ENCODE measurements at places on chromosomes 2 and 18.

DNA sequence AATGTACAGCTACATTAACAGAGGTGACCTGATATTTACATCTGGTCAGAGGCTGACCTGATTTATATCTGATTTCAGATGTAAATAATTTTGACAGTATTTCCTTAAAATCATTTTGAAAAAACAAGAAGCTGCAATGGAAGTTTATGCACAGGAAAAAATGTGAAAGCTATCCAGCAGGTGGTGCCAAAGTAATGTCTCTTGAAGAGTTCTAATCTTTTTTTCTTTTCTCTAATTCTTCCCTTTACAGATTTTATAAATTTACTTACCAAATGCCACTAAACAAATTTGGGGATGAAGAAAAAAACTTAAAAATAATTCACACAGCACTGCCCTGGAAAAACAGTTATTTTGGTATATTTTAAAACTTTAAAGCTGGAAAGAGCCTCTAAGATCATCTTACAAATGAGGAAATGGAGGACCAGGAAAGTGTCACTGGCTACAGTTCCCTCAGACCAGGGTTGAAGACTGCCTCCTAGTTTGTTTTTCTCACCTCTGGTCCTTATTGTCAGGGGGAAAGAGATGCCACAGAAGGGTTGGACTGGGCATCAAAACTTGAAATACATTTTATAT lies 16.4 kb upstream of the FBLN7 start:
- no peak for DNase-seq

GRCh38 chr2:234425639-234426603 lies 71.0 kb downstream of the ARL4C start:
- DNase-seq = peak; percentile 43

GRCh38 chr2:53600815-53601214 lies 166.8 kb upstream of the CHAC2 start:
- DNase-seq = no peak

DNA sequence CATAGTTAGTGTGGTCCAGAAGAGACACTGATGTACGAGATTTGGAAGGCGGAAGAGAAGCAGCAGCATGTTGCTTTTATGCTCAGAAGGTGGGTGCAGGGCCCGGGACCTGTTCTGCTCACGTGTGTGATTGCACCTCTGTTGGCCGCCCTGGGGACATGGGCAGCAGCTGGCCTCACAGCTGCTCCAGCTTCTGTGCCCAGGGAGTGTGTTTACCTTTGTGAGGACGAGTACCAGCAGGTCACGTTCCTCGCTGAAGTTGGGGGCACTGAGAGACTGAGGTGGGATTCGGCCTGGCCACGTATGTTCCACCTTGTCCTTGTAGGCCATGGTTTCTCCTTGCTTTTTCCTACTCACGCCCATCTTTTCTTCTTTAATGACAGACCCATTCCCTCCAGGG lies 86.3 kb downstream of the PMAIP1 start:
- DNase-seq = no peak

DNA sequence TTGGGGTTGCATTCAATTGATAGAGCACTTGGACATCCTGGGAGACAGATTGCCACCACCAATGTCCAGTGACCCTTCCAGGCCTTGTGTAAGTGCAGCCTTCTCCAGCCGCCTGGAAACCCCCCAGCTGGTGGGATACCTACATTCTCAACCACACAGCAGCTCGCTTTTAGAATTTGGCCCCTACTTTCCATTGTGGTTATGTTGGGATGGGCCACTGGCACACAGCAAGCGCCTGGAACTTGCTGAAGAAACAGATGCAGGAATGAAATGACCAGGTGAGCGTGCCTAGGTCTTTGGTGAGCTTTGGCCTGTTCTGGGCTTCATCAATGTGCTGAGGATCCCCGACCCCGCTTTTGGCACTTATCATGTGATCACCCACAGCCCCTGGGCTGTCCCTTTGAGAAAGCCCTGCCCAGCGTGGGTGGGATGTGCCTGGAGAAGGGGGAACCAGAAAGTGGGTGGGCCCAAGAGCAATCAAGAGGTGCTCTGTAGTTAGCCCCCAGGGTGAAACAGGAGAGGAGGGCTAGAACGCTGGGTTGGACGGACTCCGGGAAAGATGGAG lies 16.0 kb upstream of the NTSR2 start:
- DNase-seq = no peak

DNA sequence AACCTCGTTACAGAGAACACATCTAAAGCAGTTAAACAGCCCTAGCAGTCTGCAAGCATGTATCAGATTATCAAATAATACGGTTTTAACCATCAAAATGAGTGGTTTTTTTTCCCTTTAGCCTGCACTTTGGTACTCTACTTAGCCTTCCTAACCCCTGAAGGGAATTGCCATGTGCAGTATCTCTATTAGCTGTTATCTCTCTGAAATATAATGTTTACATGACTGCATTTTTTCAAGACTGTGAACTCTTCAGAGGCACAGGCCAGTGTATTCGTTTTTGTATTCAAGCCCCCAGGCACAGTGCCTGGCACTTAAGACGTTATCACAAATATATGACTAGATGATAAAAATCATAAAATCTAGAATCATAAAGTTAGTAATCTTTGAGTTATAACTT lies 509.5 kb downstream of the PARD3B start:
- no peak for DNase-seq

DNA sequence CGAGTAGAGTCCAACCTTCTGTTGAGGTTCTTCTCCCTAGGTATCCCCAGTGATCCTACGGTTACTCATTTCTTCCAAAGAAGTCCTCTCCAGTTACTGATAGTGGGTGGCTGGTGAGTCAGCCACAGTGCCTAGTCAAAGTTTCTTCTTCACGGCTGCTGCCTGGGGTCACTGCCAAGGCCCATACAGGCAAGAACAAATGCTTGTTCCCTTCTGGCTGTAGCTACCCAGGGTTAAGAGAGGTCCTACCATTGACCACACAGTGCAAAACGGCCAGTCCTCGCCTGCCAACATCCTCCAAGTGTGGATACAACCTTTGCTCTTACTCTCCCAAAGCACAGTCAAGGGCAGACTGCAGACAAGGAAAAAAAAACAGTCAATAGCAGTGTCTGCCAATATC lies 2.9 kb upstream of the PTPN4 start:
- DNase-seq = peak; percentile 9

GRCh38 chr2:207870814-207871213 lies 101.1 kb upstream of the FZD5 start:
- DNase-seq = no peak

DNA sequence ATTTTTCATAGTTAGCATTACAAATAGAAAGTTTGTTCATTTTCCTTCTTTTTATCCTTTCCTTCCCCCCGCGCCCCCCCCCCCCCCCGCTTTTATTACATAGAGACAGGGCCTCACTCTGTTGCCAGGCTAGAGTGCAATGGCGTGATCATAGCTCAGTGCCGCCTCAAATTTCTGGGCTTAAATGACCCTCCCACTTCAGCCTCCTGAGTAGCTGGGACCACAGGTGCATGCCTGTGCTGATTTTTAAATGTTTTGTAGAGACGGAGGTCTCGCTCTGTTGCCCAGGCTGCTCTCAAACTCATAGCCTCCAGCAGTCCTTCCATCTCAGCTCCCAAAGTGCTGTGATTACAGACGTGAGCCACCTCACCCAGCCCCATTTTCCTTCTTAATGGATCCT lies 91.2 kb upstream of the ALPP start:
- no peak for DNase-seq

GRCh38 chr2:23751747-23752265 lies 175.1 kb downstream of the ATAD2B start:
- no peak for DNase-seq

DNA sequence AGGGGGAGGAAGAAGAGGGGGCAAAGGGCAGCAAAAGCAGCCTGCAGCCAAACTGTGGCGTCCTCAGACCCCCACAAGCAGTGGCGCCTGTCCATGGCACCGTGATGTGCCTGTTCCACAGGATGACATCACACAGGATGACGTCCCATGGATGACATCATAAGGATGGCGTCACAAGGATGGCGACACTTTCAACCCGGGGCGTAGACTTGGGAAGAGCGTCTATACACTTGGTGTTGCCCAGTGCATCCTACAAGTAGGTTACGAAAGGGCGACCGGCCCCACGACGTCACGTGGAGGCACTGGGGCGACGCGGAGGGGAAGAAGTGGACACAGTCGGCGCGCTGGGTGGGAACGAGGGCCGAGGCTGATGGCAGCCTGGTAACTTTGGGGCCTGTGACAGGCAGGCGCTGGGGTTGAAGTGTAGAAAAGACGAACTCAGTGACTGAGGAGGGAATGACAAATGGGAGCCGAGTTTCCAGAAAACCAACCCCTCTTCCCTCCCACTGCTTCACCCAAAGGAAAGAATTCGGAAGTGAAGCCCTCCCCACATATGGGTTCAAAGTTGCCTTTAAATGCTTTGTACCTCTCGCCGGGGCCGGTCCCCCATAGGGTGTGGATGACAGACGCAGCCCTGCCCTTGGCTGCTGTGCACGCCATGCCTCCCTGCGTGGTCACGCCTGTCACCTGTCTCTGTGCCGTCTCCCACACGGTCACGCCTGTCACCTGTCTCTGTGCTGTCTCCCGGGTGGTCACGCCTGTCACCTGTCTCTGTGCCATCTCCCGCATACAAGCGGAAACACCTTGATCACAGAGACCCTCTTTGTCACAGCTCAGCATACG lies 13.4 kb upstream of the KCNG2 start:
- DNase-seq = no peak

DNA sequence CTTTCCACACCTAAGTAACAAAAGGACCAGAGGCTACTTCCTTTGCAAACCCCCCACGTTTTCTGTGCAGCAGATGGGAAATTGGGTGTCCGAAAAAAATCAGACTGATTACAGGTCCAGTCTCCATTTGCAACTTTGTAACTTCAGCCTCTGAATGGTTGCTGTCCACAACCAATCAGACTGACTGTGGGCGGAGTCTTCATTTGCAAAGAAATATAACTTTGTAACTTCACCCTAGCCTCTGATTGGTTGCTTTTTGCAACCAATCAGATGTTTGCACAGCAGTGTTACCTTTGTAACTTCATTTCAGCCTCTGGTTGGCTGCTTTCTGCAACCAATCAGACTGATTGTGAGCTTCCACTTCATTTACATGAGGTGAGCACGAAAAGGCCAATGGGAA lies 27.8 kb upstream of the CACNB4 start:
- no peak for DNase-seq

DNA sequence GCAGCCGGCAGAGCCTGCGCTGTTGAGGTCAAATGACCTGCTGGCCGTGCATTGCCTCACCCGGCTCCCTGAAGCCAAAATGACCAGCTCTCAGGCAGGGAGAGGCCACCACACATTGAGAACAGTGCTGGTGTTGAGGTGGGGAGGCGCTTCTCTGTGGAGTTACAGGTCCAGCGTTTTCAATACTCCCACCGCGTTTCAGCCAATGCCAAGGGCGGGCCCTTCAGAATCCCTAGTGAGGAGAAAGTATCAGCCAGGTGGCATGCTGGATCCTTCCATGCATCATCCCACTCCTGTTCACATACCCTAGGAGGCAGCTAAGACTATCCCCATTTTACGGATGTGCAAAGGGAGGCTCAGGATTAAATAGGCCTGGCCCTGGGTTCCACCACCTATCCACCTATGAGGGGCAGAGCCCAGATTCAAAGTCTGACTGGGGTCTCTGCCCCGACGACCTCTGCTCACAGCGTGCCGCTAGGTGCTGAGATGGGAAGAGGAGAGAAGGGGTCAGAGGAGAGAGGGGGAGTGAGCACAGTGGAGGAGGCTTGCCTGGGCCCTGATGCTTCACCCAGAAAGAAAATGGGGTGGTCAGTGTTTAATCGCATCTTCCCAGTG lies 137.6 kb upstream of the ID2 start:
- DNase-seq = no peak

GRCh38 chr2:8584174-8585066 lies 97.4 kb upstream of the ID2 start:
- no peak for DNase-seq

DNA sequence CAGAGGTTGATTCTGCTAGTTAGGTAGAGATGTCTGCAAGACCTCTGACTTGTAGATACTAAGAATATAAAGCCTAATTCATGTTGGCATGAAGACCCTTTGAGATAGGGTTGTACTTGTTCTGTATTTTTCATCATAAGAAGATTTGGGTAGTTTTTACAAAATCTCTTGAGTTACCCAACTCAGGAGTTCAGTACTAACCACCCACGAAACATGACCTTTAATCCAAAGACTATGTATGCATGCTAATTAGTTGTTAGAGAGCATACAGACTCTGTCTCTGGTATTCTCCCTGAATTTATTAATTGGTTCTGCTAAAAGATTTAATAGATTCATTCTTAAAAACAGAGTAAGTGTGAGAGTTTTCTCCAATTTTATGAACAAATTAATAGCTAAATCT lies 16.9 kb downstream of the PECR start:
- DNase-seq = no peak

GRCh38 chr2:120470041-120470965 lies 124.4 kb downstream of the INHBB start:
- DNase-seq = no peak

GRCh38 chr18:8571399-8571798 lies 37.8 kb upstream of the RAB12 start:
- no peak for DNase-seq

DNA sequence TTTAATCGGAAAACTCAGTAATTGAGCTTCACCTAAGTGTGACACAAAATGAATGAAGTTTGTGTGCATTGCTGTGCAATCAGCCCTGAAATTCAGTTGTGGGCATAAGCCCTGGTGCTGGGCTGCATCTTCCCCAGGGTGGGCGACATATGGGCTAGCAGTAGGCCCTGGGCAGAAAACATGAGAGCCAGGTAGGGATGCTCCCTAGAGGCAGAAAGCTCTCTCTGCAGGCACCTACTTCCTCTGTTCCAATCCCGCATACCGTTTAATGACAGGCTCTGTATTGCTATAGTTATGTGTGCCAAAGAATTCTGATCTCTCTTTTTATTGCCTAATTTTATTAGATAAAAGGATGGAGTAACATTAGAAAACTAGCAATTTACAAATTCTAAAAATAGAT lies 456.7 kb downstream of the NRXN1 start:
- no peak for DNase-seq

DNA sequence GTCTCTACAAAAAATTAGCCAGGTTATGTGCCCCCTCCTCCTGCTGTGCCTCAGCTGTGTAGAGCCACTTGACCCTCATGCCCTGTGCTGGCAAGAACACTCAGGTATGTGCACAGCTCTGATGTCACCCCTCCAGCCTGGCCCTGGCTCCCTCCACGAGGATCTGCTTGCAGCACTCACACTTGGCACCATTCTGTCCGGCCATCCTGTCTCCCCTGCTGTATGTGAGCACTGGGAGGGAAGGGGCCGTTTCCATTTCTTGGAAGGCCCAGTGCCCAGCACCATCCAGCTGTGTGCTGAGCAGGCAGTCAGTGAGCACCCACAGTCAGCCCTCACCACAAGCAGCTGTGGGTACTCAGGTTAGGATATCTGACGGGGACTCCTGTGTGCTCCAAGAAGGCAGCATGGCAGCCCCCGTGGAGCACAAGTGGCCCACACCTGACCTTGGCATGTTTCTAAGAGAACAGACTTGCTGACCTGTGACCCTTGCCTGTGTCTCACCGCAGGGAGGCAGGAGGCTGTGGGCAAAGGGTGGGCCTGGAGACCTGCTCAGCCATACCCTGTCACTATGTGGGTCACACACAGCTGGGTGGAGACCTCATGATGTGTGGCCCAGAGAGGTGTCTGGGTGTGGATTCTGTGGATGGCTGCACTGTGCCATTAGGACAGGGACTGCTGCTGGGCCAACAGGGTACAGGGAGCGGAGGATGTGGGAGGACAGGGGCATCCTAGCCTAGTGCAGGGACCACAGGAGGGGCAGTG lies 31.5 kb downstream of the USP34 start:
- DNase-seq = no peak

- DNase-seq = peak; percentile 98
Measured at GRCh38 chr2:128027801-128028667, at the start of gene SAP130. SAP130 (minus strand) TSS chr2:128028059; CDS start chr2:128026292, 1,767 bp downstream.

- no peak for DNase-seq
Measured at GRCh38 chr18:76370201-76370600, 124.8 kb downstream of the ZNF516 start.

- DNase-seq = no peak
Measured at GRCh38 chr2:234363011-234363487, 133.8 kb downstream of the ARL4C start.

All from activated T-helper 9 cell treated with anti-CD3 and anti-CD28 coated beads, Interleukin-2, amount 50 U/mL, for 16 hours (primary cell).